Smooth muscle cell of the brain vasculature (primary cell): ENCODE measurements at places on chromosomes 12 and 14.

DNA sequence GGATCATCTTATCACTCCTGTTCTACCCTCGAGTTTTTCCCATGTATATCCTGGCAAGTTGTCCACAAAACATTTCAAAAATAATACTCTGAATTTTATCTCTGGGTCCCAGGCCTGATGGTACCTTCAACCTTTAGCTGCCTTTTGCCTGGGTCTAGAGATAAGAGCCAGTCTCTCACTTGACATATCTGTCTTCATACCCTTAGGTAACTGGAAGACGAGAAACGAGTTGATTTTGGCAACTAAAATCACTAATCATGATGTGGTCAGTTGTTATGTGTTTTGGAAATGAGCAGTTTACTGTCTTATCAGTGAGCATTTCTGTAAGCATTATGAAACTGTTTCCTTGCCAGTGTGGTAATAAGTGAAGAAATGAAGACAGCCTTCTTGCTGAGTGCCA is 6.3 kb downstream of the RNF10 start:
- no peak for DNase-seq

GRCh38 chr14:34220378-34220706 is 241.7 kb downstream of the SPTSSA start:
- no peak for DNase-seq

- DNase-seq, result no peak
Measured at GRCh38 chr12:113537751-113538087, 66.0 kb upstream of the LHX5 start.

DNA sequence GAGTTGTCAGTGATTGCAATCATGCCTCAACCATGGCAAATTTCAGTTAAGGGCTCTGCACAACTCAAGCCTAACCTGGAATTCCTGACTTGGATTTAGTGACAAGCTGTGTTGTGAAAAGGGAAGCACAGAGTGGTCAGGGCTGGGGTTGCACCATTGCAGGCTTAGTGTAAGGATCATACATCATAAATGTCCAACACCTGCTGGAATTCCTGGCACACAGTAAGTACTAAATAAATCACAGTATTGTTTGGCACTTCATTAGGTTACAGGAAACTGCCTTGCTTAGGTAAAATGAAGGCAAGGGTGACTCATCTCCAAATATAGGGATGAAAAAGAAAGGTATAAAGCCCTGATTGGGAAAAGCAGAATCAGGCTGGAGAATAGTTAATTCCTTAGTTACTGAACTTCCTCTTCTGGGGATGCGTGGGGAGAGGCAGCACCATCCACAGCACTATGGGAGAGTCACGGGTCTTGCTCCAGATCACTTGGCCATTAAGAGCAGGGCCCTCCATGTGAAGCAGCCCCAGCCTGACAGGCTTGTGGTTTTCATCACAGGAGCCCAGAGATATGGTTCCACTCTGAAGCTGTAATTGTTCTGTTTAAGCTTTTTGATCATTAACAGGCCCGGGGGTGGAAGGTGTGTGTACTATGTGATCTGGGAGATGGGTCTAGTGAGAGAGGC is 39.7 kb downstream of the SLC8A3 start:
- no peak for DNase-seq

DNA sequence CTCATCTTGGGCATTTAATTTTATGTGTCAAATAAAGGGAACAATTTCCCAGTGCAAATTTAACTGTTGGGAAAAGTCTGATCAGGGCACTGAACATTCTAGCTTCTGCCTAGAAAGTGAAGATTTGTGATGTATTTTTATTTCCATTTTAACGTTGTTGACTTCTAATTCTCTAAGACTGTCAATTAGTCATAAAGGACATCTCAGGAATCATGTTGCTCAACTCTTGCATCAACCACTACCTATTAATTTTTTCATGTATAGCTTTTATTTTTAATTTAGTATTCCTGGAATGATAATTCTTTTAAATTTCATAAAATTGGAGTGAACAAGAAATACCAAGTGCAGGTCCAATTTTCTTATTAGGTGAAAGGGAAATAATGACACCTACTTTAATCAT is 87.9 kb upstream of the METAP2 start:
- DNase-seq, result no peak

DNA sequence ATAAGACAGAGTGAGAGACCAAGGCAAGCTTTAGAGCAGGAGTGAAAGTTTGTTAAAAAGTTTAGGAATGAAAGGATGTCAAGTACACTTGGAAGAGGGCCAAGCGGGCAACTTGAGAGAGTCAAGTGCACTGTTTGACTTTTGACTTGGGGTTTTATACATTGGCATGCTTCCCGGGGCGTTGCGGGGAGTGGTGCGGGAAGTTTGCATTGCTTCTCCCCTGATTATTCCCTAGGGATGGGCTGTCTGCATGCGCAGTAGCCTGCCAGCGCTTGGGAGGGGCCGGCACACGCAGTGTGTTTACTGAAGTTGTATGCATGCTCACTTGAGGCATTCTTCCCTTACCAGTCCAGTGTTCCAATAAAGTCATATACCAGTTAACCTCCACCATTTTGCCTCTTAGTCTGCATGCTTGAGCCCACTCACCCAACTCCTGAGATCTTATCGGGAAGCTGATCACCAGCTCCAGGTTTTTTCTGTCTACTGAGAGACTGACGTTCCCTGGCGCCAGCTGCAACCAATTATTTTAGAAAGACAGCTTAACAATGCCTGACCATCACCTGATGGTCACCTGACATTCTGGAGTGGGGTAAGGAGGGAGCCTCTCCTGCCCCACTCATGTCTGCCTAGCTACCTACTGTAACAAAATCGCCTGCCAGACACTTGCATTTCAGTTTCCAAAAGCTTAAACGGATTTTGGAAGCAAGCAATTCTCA is 53.2 kb downstream of the DACT1 start:
- DNase-seq, result no peak

GRCh38 chr12:43338848-43339526 is 213.0 kb downstream of the ADAMTS20 start:
- DNase-seq, result peak; percentile 80

GRCh38 chr12:91579516-91580263 is 397.1 kb upstream of the DCN start:
- no peak for DNase-seq

DNA sequence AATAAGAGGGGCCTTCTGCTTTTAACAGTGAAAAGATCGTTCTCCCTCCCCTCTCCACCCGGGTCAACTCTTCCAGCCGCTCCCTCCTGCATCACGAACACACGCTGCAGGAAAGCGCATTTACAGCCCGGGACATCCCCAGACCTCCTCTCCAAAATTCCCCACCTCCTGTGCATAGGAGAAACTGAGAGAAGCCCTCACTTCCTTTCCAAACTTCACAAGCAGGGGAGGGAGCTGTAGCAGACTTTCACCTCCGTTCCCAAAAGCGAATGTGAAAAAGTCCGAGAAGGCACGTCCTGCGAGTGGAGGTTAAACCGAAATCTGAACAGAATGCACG is 513 bp downstream of the BCAT1 start:
- no peak for DNase-seq

- DNase-seq, result no peak
Measured at GRCh38 chr14:22026527-22026926, 352.9 kb upstream of the OR4E1 start.

GRCh38 chr14:24054646-24055045 is 2.8 kb downstream of the CARMIL3 start:
- DNase-seq, result no peak

DNA sequence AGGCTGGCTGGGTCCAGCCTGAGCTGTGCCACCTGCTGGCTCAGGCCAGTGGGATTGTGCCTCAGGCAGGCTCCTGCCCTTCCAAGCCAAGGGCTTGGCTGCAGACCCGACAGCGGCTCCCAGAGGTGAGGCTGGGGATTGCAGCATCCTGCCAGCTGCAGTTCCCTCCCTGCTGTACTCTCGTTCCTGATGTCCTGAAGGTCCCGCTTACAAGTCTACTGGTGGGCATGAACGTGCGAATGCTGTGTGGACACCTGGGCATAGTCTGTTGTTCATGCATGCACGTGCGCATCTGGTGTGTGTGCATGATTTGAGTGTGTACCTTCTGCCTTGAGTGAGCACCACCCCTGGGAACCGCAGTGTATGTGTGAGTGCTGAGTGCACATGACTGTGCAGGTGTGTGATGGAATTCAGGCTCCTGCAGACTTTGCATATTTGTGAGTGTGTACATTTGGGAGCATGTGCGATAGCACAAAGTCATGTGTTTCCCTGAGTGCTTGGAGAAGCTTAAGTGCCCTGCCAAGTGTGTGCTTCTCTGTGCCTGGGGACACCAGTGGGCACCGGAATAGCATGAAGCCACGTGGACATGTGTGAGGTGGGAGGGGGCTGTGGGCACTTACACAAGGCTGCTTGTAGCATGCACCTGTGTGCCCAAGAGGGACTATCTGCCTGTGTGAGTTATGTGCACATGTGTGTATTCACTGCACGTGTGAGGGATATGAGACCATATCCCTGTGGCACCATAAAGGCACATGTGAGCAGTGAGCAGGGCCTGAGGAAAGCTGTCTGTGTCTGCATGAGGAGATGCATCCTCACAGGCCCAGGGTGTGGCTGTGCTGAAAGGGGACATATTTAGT is 19.3 kb upstream of the KRT7 start:
- DNase-seq, result peak; percentile 39

GRCh38 chr12:110585231-110585799 is 2.2 kb upstream of the PPTC7 start:
- DNase-seq, result no peak

DNA sequence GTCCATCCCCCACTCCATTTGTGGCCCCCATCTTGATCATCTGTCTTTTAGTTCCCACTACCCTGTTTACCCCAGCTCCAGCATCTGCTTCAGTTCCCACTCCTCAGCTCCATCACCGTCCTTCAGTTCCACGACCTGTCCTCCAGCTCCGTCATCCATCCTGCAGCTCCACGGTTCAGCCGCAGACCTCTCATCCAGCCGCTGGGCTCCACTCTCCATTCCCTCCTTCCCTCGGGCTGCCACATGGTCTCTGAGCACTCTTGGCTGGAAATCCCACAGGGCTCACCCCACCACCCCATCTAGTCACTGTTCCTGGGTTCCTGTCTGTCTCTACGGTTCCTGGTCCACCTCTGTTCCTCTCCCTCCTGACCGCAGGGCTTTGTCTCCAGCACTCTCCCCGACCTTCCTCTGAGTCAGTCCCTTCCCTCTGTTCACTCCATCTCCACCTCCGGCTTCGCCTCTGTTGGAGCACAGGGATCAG is 3.3 kb upstream of the P3H3 start:
- DNase-seq, result no peak

DNA sequence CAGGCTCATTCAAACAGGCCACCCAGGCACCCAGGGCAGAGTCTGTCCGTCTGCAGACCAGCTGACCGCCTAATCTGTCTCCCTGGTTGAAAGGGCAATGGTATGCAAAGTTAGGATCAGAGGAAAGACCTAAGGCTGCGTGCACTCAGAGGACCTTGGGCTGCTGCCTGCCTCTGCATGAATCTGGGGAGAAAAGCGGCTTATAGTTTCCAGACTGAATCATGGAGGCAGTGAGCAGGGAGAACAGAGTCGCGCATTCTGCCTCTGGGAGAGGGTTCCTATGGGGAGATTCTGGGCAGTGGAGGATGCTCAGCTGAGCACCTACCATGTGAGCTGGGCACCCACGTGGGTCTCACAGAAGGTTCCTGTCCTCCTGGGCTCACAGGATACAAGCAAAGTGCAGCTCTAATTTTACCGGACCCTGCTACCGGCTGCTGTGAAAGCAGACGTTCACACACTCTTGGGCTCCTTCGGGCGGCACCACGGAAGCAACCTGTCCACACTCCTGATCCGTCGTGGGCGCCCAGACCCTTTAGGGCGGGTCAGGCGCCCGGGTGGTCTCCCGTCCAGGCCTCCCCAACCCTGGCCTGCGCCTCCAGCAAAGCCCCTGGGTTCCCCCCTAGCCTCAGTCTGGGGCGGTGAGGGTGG is 772 bp downstream of the SCARB1 start:
- DNase-seq, result no peak

DNA sequence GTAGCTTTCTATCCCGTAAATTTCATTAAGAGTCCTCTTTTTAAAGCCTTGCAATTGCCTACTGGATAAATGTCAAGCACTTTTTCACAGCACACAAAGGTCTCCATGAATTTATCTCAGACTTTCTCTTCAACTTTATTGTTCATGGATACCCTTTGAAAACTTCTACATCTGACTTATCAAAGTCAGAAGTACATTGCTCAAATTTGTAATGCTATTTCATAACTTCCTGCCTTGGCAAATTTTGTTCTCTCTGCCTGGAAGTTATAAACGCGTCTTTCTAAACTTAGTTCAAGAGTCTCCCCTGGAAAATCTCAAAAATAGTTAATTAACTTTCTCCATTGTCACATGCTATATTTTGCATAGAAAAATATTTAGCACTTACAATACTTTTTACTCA is 55.9 kb upstream of the RERGL start:
- no peak for DNase-seq

DNA sequence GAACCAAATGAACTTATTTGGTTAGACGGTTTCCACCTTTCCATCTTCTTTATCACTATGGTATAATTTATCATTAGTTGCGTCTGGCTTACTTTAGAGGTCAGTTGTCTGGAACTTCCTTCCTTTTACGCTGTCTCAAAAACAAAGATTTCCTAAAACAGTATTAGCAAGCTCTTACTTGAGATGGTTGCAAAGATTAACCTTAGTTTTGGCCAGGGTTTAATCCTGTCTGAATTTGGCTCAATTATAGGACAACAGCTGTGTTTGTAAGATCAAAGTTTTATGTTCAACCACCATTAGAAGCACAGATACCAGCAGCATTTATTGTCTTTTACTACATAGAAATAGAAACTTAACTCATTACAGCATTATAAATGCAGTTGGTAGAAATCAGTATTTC is 7.9 kb upstream of the WASHC3 start:
- DNase-seq, result no peak

GRCh38 chr12:18436170-18436569 is 174.9 kb downstream of the PIK3C2G start:
- no peak for DNase-seq

- DNase-seq, result no peak
Measured at GRCh38 chr12:131735476-131736445, 24.9 kb downstream of the SFSWAP start.

GRCh38 chr12:66119870-66120241 is 10.7 kb downstream of the LLPH start:
- no peak for DNase-seq

- no peak for DNase-seq
Measured at GRCh38 chr12:40989785-40990184, 198.3 kb upstream of the PDZRN4 start.

DNA sequence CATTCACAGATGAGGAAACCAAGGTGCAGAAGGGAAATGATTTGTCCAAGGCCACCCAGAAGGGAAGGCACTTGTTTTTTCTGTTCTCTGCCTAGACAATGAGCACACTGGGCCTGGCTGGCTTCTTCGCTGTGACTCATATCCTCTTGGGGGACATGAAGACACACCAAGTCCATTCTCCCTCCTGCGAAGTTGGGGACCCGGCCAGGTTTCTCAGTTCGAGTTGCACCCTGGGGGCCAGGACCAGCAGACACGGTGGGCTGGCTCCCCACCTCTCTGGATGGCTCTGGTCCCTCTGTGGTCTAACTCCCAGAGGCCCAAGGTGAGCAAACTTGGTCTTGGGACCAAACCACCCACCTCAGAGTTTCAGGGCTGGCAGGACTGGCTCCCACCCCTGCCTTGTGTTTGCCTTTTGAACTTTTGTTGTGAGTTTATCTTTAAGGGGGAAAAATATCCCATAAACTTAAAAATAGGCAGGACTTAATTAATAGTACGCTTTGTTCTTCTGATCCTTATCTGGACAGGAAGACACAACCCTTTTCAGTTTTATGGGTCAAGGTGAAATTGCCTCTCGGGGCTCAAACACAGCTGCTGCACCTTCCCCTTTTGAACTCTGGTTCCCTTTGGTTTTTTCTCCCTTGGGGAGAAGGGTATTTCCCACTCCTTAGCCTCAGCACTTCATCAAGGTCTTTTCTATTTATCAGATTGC is 9.0 kb upstream of the MLEC start:
- DNase-seq, result no peak

- no peak for DNase-seq
Measured at GRCh38 chr12:12645485-12645884, 33.8 kb downstream of the CREBL2 start.
